ENCODE measurements at places on chromosomes 12 and 14.

GRCh38 chr12:79378496-79378895, 312.3 kb downstream of the PAWR start:
- no peak for DNase-seq

GRCh38 chr12:109764123-109764522, 50.5 kb downstream of the FAM222A start:
- no peak for DNase-seq

GRCh38 chr12:98345308-98345876, 170.0 kb upstream of the TMPO start:
- DNase-seq = no peak

- no peak for DNase-seq
Observed at GRCh38 chr12:54024127-54024526, 4.1 kb upstream of the HOXC6 start.

DNA sequence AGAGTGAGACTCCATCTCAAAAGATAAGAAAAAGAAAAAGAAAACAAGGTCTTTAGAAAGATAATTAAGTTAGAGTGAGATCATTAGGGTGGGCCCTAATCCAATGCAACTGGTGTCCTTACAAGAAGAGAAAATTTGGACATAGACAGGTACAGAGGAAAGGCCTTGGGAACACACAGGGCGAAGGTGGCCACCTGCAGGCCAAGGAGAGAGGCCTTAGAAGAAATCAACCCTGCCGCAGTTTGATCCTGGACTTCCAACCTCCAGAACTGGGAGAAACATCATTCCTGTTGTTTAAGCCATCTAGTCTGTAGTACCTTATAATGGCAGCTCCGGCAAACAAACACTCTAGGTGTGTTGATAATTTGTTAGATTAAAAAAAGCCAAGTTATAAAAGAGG, 491.9 kb downstream of the MED13L start:
- DNase-seq = no peak

- DNase-seq = no peak
Observed at GRCh38 chr12:124242529-124243065, 52.3 kb upstream of the RFLNA start.

DNA sequence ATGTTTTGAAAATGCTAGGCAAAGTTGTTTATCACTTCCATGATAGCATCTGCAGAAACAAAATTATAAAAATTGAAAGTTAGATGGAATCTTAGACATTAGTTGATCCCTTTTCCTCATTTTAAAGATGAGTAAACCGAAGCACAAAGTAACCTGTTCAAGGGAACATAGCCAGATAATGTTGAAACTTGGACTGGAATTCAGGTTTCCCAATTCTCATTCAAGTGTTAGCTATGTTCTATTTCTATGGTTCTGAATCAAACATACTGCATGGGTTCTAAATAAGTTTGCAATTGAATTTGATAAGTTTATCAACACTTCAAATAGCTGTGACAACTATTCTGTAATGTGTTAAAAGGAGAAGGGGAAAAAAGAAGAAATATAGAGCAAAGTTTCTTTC, 122.4 kb upstream of the SOX5 start:
- DNase-seq = no peak

GRCh38 chr12:63006536-63006935, 71.6 kb upstream of the PPM1H start:
- no peak for DNase-seq

DNA sequence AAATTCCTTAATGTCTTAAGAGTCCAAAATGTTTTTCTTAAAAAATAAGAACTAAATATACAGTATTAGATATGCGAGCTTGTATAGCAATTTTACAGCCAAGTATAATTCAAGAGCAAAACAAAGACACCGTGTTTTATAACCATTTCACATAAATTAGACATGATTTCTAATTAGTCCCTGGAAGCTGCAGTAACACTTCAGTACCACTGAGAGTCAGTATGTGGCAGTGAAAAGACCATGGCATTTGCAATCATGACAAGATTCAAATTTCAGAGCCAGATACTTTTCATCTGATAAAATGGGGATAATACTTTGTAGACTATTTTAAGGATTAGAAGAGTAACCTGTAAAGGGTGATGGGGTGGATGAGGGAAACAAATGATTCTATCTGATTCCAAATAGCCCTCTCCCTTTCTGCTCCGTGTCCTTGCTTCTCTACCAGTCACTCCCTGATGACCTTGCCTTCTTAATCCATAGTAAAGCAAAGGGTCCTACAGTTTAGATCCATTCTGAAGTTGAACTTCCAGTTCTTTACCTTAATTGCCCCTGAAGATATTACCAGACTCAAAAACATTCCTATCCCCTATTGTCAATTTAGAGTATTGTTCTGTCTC, 145.4 kb upstream of the ABCD2 start:
- no peak for DNase-seq

DNA sequence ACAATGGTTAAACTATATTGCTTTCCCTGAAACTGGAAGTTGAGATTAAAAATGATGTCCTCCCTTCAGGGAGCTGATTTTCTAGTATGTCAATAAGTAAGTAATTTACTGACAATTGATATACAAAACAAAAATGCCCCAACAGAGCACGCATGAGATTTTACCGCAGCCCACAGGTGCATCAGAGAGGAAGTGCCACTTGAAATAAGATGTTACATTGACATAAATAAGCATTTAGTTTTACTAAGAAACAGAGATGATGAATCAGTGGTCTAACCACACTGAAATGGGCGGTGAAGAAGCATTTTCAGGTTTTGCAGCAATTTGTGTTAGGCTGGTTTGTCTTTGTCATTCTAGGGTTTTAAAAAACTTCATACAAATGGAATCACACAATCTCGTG, 8.8 kb upstream of the CLECL1 start:
- DNase-seq = no peak

DNA sequence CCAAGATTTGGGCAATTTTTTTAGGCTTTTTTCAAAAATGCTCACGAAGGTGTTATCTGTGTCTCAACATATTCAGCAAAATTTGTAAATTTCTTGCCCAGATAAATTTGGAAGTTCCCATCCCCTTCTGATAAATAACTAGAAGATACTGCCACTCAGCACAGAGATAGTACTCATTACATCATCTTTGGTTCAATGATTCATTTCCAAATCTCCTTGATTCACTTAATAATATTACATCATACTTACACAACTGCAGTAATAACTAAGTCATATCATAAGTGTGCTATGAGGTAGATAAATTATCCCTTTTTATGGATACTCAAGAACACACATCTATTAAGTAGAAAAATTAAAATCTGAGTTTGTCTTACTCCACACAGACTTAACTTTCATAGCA, 89.4 kb downstream of the RPAP3 start:
- DNase-seq = no peak

GRCh38 chr14:99459481-99460100, 21.1 kb downstream of the SETD3 start:
- DNase-seq = peak; percentile 55

DNA sequence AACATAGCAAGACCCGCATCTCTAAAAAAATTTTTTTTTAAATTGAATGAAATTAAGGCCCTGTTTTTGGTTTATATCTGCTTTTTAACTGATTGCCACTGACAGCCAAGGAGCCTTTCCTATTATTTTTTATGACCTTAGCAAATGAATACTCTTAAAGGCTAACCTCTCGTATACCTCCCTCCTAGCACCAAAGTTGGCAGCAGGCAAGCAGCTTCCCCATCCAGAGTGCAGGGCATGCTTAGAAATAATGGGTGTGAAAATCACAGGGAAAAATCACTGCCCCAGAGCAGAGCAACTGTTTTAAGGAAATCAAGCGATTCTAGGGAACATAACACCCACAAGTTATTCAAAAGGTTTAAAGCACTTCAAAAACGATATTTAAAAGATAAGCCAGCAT, 20.7 kb downstream of the HAL start:
- DNase-seq = no peak

GRCh38 chr12:34204830-34205285, 182.6 kb downstream of the ALG10 start:
- no peak for DNase-seq

DNA sequence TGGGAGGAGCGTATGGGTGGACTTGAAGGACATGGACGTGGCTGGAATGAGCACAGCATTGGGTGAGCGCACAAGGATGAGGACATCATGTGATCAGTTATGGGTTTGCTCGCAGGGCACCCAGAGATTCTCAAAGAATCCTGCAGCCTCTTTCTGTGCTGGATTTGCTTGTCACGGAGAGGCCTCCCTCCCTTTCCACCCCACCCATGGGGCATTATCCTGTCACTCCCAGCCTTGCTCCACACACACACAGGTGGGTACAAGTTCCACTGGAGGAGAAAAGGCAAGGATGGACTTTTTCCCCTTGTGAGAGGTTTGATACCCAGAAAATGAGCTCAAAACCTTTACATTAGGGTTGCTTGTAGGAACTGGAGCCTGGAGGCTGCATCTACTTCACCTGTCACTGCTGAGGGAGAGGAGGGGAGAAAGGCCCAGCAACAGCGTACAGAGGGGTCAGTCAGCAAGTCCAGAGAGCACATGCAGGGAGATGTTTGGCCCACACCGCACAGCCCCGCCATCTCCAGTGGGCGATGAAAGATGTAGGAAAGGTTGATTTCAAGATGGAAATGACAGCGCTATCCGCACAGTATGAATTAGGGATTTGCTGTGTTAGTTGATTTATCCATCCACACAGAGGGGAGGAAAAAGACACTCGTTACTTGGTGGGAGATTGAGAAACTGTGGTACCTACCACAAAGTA, 112.7 kb downstream of the GCH1 start:
- DNase-seq = no peak

DNA sequence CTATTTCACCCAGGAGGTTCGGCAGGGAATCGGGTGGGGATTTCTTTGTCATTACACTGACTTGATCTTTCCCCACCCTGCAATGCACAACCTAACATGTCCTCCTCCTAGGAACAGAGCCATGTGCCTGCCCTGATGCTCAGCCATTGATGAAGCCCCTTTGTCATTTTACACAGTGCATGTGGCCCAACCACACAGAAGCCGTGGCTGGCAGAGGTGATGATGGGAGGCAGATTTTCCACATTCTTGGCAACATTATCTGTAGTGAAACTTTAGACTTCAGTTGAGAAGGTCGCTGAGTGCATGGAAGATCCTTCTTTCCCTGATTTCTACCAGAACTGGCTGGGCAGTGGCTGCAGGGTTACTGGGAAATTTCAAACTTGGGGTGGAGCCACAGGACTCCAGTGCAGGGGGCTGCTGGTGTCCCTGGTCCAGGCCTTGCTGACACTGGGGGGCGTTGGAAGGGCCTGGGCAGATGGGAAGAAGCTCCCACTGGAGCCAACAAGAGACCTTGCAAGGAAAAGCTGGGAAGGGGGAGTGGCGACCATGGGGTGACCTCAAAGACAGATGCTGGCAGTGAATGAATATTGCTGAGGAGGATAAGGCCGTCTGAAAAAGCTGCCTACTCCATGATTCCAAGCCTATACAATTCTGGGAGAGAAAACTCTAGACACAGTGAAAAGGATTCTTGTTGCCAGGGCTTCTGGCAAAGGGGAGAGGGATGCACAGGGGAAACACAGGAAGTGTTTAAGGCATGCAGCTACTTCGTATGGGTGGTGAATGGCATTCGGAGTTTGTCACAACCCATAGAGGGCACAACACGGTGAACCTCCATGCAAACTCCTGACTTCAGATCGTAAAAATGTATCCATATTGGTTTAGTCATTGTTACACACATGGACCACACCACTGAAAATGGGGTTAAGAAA, 41.8 kb upstream of the P2RX7 start:
- no peak for DNase-seq

- DNase-seq = no peak
Observed at GRCh38 chr14:36208690-36209278, 32.3 kb upstream of the PTCSC3 start.

DNA sequence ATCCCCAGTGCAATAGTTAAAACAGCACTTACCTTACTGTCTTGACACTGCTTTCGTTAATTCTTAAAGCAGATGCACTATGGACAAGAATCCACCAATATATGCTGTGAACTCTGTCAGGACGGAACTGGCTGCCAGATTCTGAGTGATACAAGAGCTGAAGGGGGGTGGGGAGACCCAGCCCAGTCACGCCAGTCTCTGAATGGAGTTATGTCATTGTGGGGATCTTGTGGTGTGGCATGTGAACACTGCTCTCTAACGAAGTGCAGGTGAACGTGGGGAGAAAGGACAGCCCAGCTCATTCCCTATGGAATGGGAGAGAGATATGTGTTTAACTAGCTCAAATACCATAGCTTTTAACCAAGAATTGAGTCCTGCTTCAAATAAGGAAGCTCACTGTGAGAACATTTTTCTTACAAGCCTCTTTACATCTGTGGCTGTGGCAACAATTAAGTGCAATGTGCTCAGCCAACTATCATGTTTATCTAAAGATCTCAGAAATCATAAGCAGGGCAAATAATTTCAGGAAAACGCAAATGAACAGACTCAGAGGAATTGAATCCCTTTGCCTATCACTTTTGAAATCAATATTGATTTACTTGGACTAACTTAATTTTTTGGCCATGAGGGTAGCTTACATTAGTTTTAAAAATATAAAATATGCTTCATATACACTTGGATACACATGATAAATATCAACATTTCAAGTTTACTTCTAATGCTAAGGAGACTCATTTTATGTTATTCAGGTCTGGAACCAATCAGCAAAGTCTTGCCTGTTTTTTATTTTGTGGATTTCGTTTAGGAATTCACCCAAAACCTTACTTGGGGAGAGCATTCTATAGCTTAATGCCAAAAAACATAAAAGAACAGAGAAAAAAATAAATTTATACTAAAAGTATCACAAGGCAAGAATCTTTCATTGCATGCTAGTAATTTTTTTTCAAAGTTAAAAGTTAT, at the start of gene LUM:
Gene LUM, minus strand, starts transcription at position 129 of the 960 bp plus-strand sequence. CDS start 2,515 bp downstream, outside the sequence.
- no peak for DNase-seq

DNA sequence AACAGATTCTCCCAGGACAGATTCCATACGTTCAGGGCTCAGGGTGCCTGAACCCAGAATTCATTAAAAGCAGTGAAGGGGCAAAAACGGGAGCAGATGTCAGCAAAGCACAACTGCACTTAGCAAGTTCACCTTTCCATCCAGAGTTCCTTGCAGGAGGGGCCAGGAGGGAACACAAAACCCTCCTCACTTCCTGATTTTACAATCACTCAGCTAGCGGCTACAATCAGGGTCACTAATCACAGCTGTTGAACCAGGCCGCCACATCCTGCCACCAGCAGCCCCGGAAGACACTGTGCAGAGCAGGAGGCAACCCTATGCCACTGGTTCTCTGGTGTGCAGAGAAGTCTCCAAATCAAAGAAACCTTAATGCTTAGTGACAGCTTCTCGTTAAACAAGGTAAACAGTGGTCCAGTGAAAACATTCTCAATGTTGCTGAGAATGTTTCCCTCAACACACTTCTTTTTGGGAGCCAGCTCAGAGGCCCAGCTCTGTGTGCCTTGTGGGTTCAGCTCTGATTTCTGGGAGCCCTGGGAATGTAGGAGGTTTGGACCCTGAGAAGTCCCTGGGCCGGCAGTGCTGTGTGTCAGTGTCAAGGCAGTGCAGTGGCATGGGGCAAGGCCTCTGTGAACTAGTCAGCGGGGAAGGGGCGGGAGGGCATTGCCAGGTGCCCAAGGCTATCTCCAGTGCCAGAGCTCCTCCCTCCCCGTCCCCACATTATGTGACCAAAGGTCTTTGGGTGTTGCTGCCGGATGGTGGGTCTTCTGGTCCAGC, 54.5 kb downstream of the VCPKMT start:
- DNase-seq = no peak

GRCh38 chr12:97167598-97167997, 260.5 kb downstream of the NEDD1 start:
- no peak for DNase-seq
